ENCODE measurements at places on chromosomes 6 and 20.

- DNase-seq, result no peak
Measured at GRCh38 chr6:37114612-37115011, 55.3 kb upstream of the PIM1 start.

- no peak for DNase-seq
Measured at GRCh38 chr6:148240461-148240840, 102.2 kb upstream of the SASH1 start.

DNA sequence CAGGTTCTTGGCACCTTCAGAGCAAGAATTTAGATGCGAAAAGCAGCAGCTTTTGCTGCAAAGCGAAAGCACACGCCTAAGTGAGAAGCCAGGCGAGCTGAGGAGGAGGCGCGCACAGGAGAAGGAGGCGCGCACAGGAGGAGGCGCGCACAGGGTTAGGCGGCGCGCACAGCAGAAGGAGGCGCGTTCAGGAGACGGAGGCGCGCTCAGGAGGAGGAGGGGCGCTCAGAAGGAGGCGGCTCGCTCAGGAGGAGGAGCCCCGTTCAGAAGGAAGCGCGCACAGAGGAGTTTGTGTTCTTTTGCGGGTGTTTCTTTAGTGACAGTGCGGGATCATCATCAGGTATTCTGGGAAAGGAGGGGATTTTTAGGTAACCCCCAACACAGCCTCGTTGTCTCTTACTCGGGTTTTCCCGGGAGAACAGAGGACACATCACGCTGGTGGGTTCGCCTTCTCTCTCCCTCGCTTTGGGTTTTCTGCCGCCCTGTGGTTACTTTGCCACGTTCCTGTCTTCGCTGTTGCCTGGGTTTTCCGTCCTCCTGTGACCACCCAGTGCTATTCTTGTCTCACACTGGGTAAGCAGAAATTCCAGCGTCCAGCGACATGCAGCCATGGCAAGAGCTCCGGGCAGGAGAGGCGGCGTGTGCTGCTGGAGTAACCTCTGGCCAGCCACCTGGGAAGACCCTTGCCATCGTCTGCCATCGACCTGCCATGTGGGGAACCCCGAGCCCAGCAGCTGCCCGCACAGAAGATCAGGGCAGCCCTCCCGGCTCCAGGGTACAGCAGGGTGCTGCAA lies 47.0 kb downstream of the WDR27 start:
- peak; percentile 51 for DNase-seq

- no peak for DNase-seq
Measured at GRCh38 chr20:38043512-38044300, 10.2 kb downstream of the RPRD1B start.

- no peak for DNase-seq
Measured at GRCh38 chr6:149132336-149132735, 185.2 kb upstream of the TAB2 start.

DNA sequence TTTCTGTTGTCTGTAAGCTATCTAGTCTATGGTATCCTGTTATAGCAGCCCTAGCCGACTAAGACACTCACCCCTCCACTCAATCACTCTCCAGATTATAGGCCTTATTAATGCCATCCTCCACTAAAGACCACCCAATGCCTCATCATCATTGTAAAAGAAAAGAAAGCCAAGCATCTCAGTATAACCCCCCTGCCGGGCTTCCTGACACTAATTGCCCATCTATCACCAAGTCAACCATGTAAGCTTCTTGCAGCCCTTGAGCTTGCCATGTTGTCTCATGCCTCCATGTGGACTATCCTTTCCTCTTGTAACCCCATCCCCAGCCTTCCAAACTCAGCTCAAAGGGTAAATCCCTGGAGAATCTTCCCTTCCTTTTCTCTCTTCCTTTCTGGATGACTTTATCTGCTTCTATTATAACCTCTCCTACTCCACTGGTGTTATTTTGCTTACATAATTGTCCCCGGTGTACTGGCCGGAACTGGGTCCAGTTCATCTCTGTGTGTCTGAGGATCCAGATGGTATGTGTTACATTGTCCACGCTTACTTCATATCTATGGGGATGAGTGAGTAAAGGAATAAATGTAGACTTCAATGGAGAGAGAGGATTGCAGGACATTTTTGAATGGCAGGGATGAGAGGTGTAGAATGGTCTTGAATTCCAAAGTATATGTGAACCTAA lies 202.9 kb upstream of the SOX4 start:
- DNase-seq, result no peak

- DNase-seq, result no peak
Measured at GRCh38 chr6:21164768-21165326, 428.7 kb upstream of the SOX4 start.

DNA sequence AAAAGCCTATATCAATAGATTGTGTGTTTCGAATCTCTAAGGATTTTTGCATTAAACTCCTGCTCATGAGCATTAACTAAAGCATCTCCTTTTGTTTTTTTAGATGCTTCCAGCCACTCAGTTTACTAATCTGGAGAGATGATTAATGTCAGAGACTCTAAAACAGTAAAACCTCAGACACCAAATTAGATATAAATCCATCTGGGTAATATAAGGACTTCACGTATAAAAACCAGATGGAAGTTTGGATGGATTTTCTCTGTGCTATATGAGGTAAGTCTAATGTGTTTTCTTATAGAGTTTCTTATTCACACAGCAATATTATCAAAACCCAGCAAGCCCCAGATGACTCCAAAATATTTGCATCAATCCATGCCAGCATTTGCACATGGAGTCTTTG lies 137.2 kb downstream of the SYNE1 start:
- no peak for DNase-seq

DNA sequence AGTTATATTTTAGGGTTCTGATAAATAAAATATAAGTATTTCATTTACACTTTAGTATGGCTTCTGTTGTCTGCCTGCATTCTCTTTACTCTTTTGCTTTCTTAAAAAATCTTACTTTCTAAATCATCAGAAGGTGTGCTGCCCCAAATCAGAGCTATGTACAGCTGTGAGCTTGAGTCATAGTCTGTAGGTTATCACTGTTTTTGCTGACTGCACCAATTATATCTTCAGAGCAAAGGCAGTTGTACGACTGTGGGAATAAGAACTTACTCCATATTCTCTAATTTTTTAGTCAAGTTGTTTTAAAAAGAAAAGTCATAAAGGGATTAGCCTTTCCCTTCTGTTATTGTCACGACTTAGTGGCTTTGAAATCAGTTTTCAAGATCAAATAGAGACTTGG lies 1649.0 kb downstream of the HACE1 start:
- no peak for DNase-seq

- DNase-seq, result no peak
Measured at GRCh38 chr6:42423244-42423643, 28.5 kb downstream of the TRERF1 start.

DNA sequence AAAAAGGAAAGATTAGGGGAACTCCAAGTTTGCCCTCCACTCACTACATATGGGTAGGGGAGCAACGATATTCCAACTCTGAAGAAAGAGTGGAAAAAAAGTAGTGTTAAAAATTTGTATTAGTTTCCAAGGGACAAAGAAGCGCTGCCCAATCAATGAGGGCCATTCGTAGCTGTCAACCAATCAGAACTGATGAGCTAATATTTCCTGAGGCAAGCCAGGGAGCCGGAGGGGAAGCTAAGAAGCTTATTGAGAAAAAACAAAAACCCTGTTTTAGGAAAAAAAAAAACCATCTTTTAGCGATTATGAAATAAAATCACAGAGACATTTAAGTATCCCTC lies 59.5 kb downstream of the TRIM38 start:
- no peak for DNase-seq

GRCh38 chr6:161686655-161687054 lies 412.8 kb upstream of the AGPAT4 start:
- no peak for DNase-seq

GRCh38 chr20:42941629-42942028 lies 248.1 kb downstream of the PTPRT start:
- DNase-seq, result no peak

DNA sequence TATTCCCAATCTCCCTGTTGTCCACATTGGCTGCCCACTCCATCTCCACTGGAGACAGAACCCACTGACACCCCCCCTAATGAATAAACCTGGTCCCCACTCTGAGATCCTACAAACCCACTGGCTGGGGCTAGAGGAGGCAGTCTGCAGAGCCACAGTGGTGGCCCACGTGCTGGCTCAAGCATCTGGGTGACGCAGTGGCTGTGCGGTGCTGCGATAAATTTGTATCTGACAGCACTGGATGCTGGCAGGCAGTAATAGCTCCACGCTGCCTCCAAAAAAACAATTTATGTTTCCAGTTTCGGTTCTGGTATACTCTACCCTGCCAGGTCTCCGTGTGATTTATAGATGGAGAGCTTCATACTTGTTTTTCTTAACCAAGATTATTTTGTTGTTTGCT lies 87.1 kb upstream of the SYNDIG1 start:
- DNase-seq, result no peak

GRCh38 chr20:48187851-48188250 lies 402.6 kb upstream of the SULF2 start:
- DNase-seq, result no peak

- no peak for DNase-seq
Measured at GRCh38 chr6:42162384-42162783, 10.8 kb upstream of the GUCA1A start.

DNA sequence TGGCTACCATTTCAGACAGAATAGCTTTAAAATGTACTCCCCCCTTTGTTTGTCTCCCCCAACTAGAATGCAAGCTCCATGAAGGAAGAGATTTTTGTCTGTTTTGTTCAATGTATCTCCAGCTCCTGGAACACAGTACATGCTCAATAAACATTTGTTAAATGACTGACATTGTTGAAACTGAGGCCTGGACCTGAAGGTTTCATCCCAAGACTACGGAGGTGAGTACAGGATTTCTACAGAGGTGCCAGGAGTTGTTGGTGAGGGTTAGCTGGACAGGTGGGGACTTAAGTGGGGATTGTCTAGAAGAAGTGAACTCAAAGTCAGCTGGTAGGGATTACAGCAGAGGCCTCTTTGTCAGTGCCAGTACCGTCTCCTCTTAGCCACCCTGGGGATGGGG lies 19.4 kb downstream of the VEGFA start:
- DNase-seq, result no peak
